NCI-H524 (cell line): ENCODE measurements at places on chromosomes 2 and 18.
A peak's percentile ranks its signal among the peaks of the same experiment; 100 is the strongest.

- no peak for DNase-seq
Observed at GRCh38 chr2:161321944-161322648, 13.9 kb downstream of the PSMD14 start.

DNA sequence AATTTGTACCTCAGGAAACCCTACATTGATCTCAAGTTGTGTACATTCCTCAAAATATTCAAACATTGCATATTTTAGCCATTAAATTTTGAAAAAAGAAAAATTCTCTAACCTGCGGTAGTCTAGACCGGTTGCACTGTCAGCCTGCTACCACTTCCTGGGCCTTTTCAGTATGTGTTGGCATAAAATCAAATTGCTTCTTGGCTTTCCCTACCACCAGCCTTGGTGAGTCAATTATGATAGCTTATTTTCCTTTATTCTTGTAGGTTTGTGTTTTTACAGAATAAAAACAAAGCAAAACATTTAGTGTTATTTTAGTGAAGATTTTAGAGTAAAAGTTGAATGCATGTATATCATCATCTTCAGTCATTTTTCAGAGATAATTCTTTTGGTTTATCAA lies 61.2 kb downstream of the FAM171B start:
- DNase-seq: no peak

DNA sequence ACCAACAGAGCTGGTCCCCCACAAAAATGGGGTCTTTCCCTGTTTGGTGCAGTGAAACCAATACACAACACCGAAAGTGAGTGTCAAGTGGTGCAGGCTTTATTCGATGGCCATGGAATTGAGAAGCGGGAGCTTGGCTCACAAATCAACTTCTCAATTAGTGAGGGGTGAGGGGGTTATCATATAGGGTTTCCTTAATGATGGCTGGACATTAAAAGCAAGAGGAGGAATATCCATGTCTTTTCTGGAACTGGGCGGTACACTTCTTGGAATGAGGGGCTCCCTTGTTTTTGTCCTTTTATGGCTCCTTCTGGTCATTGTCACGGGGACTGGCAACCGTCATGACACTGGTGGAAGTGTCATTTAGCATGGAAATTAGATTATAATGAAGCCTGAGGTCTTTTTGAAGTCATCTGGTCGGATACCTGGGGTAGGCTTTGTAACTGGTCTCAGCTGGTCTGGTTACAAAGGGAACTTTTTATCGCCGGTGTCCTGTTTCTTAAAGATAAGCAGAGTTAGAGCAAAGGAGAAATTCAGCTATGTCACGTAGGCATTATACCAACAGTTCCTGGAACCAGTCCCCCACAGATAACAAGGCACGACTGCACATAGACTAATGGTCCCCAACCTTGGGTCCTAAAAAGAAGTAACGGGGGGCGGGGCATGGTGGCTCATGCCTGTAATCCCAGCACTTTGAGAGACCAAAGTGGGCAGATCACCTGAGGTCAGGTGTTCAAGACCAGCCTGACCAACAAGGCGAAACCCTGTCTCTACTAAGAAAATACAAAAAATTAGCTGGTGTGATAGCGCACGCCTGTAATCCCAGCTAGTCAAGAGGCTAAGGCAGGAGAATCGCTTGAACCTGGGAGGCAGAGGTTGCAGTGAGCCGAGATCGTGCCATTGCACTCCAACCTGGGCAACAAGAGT lies 93.5 kb upstream of the NDUFV2 start:
- DNase-seq: no peak

DNA sequence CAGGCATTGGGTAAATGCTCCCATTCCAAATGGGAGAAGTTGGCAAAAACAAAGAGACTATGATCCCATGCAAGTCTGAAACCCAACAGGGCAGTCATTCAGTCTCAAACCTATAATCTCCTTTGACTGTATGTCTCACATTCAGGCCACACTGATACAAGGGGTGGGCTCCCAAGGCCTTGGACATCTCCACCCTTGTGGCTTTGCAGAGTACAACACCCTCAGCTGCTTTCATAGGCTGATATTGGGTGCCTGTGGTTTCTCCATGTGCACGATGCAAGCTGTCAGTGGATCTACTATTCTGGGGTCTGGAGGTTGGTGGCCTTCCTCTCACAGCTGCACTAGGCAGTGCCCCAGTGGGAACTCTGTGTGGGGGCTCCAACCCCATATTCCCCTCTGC lies 141.7 kb upstream of the CAB39 start:
- DNase-seq: no peak

- DNase-seq: no peak
Observed at GRCh38 chr2:176934131-176934530, 278.5 kb upstream of the HNRNPA3 start.

- no peak for DNase-seq
Observed at GRCh38 chr2:10863837-10864236, 47.9 kb upstream of the KCNF1 start.

DNA sequence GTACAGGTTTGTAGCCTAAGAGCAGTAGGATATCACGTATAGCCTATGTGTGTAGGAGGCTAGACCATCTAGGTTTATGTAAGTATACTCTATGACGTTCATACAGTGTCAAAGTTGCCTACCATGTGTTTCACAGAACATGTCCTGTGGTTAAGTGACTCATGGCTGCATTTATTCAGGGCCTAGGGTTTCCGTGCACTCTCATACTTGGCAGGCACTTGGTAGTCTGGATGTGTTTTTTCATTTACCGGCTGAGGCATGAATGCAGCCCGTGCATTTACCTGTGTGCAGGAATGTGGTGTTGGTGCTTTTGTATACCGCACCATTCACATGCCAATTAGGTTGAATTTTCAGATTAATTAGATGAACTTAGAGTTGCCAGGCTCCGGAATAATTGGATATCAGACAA lies 43.4 kb downstream of the MYL12B start:
- no peak for DNase-seq

DNA sequence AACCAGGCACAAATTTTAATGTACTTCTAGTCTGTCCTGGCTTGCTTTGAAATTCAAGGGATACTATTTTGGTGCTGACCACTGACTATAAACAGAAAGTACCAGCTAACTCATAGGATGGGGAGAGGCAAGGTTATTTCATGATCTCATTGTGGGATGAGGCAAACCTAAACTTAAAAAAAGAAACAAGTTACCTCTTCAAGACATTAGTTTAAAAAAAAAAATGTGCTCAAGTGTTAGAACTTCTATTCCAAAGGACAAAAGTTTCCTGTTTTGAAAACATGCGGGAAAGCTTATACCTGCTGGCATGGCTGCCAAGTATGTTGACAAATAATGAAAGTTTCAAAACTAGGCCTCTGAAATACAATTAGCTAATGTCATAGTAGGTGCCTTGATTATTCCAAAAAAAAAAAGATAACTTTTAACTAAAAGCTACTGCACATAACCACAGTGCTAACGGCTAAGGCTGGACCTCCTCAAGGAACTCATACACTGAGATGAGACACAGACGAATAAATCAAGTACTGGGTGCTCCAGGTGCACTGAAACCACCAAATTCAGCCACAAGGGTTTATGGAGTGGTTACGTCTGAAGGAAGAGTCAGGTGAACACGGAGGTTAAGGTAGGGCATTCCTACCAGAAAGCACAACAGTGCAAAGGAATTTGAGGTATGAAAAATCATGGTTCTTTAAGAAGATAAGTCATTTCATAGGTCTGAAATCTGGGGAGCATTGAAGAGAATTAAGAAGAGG lies 38.1 kb downstream of the TMEM131 start:
- no peak for DNase-seq

- no peak for DNase-seq
Observed at GRCh38 chr2:67455219-67456142, 58.3 kb downstream of the ETAA1 start.

GRCh38 chr2:85266146-85267041 lies 61.4 kb downstream of the TGOLN2 start:
- DNase-seq: peak; percentile 13

DNA sequence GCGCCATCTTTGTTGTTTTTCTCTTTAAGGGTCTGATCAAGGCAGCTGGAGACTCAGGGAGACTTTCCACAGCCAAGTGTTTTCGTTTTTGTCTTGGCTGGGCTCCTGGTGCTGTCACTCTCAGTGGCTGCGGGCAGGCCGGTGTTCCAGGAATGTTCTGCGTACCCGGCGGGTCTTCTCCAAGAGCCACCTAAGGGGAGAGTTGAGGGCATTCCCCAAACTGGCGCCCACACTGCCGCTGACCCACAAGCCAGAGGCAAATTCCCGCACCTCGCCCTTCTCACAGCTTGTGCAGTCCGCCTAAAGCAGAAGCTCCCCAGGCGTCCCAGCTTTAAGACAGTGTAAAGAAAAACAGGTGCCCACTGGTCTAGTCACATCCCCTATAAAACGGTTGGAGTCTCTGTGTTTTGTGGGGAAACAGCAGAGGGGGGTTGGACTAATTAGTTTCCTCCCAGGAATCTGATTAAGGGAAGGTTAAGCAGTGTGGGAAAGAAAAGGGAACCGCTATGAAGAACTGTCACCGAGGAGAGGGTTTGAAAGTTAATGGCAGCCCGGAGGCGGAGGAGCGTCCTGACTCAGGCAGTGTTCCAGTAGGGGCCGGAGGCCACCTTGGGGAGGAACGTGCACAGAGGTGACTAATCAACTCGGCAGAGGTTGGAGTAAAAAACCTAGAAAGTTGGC lies 224.5 kb downstream of the SLC4A3 start:
- no peak for DNase-seq

DNA sequence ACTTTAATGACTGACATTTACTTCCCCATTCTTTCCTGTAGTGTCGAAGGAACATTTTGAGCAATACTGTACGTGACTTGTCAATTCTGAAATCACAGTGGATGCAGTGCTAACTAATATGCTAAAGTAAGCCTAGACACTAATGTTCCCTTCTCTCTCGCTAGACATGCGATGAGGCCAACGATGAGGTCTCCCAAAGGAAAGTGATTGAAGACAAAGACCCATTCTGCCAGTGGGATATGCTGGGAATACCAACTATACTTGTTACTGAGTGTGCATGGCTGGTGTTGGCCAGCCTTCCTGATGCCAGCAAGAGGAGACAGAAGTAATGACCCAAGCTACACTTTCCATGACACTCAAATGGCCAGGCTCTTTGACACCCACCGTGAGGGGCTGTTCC lies 2.5 kb upstream of the SERPINE2 start:
- no peak for DNase-seq

GRCh38 chr2:168346725-168347477 lies 99.5 kb upstream of the STK39 start:
- peak; percentile 60 for DNase-seq

- DNase-seq: no peak
Observed at GRCh38 chr2:52571380-52572347, 1195.9 kb upstream of the CHAC2 start.

- no peak for DNase-seq
Observed at GRCh38 chr2:126722546-126722945, 66.6 kb downstream of the GYPC start.

DNA sequence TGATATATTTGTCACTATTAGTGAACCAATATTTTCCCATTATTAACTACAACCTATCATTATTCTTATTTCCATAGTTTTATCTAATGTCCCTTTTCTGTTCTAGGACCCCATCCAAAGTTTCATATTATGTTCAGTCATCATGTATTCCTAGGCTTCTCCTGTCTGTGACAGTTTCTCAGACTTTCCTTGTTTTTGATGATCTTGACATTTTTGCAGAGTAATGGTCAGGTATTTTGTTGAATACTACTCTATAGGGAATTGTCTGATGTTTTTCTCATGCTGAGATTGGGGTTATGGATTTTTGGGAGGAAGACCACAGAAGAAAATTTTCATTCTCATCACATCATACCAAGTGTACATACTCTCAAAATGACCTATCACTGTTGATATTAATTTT lies 684.6 kb downstream of the PLCL1 start:
- no peak for DNase-seq

GRCh38 chr18:34483198-34483597 lies 226.9 kb upstream of the DTNA start:
- DNase-seq: no peak

DNA sequence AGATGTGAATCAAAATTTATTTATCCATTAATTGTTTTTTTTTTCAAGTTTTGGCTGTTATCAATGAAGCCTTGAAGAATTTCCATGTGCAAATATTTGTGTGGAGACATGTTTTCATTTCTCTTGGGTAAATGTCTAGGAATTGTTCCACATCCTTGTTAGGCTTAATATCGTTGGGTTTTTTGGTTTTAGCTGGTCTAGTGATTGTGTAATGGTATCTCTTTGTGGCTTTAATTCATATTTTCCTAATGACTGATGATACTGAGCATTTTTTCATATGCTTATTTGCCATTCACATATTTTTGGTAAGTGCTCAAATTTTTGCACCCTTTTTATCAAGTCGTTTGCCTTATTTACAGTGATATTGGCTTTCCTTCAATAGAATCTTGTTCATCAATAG lies 250.3 kb upstream of the EPHA4 start:
- no peak for DNase-seq

DNA sequence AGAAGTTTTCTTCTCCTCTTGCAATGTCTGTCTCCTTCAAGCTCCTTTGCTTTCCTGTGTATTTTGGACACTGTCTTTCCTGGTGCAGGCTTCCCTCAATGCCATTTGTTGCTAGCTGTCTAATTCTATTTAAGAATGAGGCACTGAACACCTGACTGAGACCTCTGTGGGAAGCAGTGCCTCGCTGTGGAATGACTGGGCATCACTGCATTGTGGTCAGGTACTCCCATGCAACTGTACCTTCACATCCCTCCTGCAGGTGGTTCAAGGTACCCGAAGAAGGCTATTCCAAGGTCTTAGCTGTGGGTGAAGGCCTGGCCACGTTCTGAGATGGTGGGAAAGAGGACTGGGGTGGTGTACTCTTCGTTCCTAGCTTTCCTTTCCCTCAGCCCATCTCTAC lies 152.8 kb upstream of the CTAGE1 start:
- DNase-seq: no peak

DNA sequence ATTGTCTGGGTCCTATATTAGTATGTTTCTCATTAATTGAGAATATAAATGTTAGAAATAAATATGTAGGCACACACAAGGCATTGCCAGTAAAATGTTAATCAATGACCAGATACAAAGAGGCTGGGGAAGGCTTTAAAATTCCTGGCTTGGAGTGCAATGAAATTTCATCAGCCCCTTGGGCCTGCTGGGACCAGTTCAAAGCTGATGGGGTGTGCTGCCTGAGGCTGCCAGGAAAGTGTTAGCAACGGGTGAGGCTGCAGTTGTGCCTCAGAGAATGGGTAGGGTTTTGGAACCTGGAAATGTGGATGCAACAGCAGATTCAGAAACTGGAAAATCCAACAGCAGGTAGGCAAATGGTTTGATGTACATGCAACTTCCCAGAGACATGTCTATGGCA lies 68.9 kb downstream of the DIPK1C start:
- DNase-seq: no peak

- DNase-seq: no peak
Observed at GRCh38 chr2:112832841-112833638, 3.5 kb downstream of the IL1B start.
